NCI-H1105 (cell line): ENCODE measurements at places on chromosomes 16 and 17.

DNA sequence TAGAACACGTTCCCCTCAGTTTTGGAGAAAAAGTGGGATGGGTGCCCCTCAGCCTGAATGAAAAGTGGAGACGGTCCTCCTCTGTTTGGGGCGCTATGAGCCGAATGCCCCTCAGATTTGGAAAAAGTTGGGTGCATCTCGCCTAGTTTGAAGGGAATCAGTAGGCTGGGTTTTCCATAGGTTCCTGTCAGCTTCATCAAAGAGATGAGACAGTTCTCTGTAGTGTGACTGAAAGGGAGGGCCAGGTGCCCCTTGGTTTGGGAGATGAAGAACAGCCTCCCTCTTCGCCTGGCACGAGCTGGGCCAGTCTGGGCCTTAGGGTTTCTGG, 742 bp upstream of the SLC9A5 start:
- DNase-seq = no peak

- no peak for DNase-seq
Observed at GRCh38 chr16:78768226-78768625, 668.8 kb downstream of the WWOX start.

- no peak for DNase-seq
Observed at GRCh38 chr16:30813821-30814189, 26.8 kb upstream of the ZNF629 start.

- no peak for DNase-seq
Observed at GRCh38 chr17:56131431-56131830, 21.8 kb upstream of the ANKFN1 start.

GRCh38 chr16:8905168-8905762, 23.1 kb downstream of the LITAFD start:
- DNase-seq = no peak

GRCh38 chr17:44673893-44674292, 15.7 kb downstream of the CCDC43 start:
- DNase-seq = no peak

DNA sequence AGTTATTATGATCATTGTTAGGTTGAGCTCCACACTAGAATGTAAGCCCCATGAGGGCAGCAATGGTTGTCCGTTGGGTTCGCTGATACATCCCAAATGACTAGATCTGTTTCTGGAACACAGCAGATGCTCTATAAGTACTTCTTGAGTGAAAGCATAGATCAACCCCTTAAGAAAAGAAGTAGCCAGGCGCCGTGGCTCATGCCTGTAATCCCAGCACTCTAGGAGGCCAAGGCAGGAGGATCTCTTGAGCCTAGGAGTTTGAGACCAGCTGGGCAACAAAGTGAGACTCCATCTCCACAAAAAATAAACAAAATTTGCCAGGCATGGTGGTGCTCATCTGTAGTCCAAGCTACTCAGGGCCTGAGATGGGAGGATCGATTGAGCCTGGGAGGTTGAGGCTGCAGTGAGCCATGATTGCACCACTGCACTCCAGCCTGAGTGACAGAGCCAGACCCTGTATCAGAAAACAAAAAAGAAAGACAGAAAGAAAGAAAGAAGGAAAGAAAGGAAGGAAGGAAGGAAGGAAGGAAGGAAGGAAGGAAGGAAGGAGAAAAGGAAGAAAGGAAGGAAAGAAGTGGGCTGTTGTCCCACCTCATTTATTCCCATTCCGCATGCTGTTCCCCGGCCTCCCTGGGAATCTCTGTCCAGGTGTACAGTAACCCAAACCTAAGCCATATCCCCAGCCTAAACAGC, 54.4 kb upstream of the RPL38 start:
- DNase-seq = no peak

DNA sequence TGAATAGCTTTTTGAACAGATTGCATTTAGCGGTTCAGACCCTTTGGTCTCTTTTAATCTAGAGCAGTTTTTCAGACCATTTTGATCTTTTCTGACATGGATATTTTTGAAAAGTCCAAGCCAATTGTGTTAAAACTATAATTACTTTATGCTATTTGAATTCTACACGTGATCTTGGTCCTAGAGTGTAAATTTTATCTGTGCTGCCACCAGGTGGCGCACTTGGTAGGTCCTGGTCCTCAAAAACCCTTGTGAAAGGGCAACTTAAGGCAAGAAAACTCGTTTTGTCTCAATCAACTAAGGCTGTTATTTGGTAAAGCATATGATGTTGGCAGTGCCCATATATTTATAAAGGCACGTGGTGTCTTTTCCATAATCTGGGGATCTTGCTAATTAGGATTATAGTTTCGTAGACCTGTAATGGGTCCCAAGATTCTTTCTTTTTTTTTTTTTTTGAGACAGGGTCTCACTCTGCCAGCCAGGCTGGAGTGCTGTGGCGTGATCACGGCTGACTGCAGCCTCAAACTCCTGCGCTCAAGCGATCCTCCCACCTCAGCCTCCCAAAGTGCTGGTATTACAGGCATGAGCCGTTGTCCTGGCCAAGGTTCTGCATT, 43.9 kb upstream of the TEX2 start:
- DNase-seq = peak; percentile 31

- DNase-seq = no peak
Observed at GRCh38 chr16:473046-474043, 47.9 kb downstream of the RAB11FIP3 start.

- DNase-seq = no peak
Observed at GRCh38 chr17:40530531-40530994, 29.1 kb upstream of the TNS4 start.
